ENCODE measurements at places on chromosomes 2 and 18.

GRCh38 chr2:145399131-145399530 is 879.2 kb upstream of the ZEB2 start:
- DNase-seq: no peak

GRCh38 chr18:29361843-29362242 is 1184.9 kb upstream of the CDH2 start:
- no peak for DNase-seq

- no peak for DNase-seq
These were observed 42.3 kb upstream of the PTPRM start for GRCh38 chr18:7524786-7525185.

DNA sequence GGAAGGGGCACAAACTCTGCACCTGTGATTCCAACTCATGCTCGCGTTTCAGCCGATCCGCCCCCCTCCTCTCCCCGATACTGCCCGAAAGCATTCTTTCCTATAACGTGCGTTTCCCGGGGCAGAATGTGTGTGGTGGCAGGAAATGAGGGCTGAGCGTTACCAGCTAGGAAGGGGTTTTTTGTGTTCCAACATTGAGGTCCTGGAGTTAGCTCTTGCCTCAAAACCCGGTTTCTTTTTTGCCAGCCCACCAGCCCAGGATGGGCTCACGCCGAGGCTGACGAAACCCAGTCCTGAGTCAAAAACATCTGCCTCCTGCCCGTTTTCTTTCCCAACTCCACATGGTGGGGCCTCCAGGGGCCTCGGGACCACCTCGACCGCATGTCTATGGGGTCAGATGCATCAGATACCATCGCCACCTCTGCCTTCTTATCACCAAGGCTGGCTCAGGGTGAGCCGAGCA is 113.7 kb upstream of the COPS8 start:
- no peak for DNase-seq

- DNase-seq: no peak
These were observed 1.8 kb downstream of the TMEM131 start for GRCh38 chr2:97993926-97994325.

GRCh38 chr2:11408959-11409571 is 56.9 kb downstream of the E2F6 start:
- DNase-seq: no peak

DNA sequence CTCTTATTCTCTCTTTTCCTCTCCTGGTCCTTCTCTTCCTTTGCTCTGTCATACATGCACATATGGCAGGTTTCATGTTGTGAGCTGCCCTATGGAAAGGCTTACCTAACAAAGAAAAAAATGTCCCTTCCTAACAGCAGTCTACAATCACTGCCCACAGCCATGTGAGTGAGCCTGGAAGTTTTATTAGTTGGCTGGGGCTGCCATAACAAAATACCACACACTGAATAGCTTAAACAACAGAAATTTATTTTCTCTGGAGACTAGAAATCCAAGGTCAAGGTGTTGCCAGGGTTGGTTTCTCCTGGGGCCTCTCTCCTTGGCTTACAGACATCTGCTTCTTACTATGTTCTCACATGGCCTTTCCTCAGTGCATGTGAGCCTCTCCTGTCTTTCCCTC is 142.1 kb downstream of the TRIB2 start:
- no peak for DNase-seq

DNA sequence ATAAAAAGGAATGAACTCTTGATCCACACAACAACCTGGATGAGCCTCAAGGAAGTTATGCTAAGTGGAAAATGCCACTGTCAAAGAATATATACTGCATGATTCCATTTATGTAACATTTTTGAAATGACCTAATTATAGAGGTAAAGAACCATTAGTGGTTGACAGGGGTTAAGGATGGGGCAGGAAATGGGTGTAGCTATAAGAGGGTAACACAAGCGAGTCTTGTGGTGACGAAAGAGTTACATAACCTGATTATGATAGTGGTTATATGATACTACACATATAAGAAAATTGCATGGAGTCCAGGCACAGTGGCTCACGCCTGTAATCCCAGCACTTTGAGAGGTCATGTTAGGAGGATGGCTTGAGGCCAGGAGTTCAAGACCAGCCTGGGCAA is 346.6 kb upstream of the PKDCC start:
- DNase-seq: no peak

GRCh38 chr18:23336101-23336500 is 117.0 kb upstream of the RIOK3 start:
- DNase-seq: no peak

DNA sequence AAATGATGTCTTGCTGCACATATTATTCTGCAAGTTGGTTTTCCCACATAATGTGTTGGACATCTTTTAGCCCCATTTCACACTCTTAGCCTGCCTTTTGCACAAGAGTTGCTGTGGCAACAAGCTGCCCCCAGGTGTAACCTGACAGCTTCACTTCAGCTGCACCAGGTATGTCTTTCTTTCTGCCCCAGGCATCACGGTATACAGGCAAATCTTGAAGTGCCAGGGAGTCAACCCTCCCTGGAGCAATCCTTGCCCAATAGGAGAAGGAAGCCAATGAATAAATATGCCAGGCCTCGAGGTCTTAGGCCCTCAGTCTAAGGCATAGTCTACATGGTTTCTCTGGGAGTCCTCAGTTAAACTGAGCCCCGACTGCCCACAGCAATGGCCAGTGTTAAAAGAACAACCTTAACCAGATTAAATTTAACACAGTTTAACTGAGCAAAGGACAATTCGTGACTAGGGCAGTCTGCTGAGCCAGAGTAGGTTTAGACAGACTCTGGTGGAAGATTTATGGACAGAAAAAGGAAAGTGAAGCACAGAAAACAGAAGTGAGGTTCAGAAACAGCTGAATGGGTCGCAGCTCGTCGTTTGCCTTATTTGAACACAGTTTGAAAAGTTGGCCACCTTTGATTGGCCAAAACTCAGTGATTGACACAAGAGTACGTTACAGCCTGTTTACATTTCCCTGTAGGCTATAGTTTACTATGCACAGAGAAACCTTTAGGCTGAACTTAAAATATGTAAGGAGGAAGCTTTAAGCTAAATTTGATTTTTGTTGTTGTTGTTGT is 32.0 kb upstream of the C1QL2 start:
- DNase-seq: no peak

DNA sequence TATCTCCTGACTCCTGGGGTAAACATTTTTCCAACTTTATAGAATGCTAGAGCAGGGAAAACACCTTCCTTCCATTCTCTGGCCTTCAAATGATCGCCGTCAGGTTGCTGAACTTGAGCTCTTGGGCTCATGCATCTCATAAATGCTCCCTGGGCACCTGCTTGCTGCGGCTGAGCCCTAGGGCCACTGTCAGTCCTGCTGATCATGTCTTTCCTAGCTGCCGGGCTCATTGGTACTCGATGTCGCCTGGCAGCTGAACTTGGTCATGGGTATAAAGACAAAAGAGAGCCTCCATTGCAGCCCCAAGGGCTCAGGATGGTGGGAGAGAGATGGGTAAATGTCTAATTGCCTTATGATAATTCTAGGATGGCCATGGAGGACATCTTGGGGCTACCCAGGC is 80.6 kb downstream of the HS1BP3 start:
- no peak for DNase-seq

- DNase-seq: no peak
These were observed 6.5 kb downstream of the GLS start for GRCh38 chr2:190887089-190887488.

DNA sequence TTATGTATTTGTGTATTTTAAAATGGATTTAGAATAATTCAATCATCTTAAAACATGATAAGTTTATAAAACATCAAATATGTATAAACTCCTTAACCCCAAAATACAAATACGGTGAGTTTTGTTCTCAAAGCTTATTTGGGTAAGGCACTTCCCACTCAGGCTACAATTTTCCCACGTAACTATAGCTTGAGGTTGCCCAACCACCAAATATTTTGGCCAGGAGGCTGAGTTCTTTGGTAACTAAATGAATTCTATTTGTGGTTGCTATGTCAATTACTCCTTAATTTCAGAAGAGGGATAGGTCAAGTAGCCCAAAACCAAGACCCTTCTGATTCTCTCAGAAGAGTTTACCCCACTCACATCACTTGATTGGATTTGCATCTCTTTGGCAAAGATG is 70.4 kb downstream of the MYL12B start:
- no peak for DNase-seq

- no peak for DNase-seq
These were observed 31.7 kb downstream of the GPC1 start for GRCh38 chr2:240467149-240467642.

DNA sequence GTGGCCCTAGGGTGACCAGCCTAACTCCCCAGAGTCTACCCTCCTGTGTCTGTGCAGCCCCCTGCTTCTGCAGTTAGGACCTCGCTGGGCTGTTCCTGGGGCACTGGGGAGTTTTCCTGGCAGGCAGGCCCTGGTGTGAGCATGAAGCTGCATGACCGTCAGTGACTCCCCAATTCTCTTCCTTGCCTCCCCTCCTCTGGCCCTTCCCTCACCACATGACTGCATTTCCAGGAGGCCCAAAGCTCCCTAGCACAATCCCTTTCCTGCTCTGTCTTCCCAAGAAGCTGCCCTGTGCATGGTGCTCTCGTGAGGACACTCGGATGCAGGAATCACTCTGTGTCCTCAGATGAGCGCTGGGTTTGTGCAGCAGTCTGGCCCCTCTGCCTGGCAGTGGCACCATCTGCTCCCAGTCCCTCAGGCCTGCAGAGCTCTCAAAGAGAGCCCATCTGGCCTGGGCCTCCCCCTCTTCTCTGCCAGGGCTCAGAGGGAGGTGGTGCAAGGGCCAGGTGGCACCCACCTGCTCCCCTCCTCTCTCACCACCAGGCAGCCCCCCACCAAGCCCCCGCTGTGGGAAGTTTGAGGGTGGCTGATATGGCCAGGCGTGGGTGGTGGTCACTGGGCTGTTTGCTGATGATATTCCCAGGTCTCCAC is 125.6 kb upstream of the HS6ST1 start:
- no peak for DNase-seq

- no peak for DNase-seq
These were observed 18.7 kb upstream of the LMAN1 start for GRCh38 chr18:59377613-59378337.

- DNase-seq: no peak
These were observed 557.2 kb downstream of the ERBB4 start for GRCh38 chr2:211981451-211981850.

DNA sequence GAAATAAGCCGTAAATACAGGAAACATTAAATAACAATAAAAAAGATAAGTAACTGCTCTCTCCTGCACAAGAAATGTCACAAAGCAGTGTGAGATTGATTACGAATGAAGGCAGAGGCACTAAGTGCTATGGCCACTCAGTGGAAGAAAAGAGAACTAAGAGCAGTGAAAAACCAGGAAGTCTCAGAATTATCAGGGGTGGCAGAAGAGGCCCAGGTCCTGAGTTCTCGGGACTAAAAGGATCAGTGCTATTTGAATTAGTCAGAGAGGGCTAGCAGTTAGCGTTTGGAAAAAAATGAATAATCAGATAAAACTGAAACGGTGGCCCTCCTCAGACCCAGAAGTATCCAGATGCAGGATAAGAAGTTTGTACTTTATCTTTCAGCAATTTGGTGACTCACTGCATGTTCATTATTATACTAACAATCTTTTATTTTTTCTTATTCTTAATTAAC is 367.1 kb downstream of the ZEB2 start:
- DNase-seq: no peak

DNA sequence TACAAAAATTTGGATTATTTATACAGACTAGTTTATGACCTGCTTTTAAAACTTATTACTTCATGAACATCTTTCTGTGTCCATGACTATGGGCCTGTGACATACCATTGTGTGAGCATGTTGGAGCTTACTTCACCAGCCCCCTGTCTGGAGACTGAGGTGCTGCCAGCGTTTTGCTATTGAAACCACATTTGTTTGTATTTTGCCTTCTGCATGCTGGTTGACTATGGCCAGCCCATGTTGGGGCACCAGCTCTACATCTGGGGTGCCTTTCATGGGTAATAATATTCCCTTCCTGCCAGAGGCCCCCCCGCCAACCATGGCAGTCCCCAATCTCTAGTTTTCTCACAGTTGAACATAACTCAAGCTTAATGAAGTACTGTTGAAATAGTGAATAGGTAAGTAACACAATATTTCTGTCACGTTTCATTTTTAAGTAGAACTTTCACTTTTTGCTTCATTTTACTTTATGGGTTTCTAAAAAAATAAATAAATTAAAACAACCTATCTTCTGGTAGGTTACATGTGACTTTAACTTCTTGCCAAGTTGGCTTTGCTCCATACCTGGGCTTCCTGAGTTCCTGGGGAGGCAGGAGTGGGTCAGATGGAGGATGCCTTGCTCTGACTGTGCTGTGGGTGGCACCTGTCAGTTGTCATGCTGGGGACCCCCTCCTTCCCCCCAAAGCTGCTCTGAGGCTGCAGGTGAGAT is 63.9 kb downstream of the DGKD start:
- no peak for DNase-seq

DNA sequence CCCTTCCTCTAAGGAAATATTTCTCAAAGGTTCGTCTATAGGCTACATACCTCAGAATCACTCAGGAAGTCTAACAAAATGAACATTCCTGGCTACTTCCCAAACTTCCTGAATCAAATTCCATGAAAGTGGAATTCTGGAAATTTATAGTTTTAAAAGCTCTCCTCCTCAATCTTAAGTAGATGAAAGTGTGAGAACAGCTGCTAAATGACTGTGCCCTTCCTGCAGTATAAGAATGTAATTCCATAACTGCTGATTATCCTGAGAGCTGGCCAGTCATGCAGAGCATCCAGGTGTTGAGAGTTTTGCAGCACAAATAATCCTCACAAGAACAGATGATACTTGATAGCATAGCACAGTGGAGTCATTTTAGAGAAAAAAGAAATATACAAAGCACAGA is 265.0 kb downstream of the KCNJ3 start:
- DNase-seq: no peak

- no peak for DNase-seq
These were observed 62.9 kb upstream of the MSH6 start for GRCh38 chr2:47720036-47720435.

GRCh38 chr2:219455581-219455980 is 20.9 kb downstream of the SPEG start:
- no peak for DNase-seq

DNA sequence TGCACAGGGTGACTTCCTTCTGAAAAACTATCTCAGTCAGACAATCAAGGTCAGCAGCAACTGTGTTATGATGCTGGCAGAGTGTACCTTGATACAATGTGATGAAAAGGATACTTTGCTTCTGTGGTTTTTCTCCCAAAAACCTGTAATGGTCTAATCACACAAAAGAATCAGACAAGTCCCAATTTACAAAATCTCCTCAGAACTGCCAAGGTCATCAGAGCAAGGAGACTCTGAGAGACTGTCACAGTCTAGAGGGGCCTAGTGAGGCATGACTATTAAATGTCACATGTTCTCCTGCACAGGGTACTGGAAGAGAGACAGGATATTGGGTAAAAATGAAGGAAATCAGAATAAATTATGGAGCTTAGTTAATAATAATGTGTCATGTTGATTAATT is 185.4 kb downstream of the ST6GAL2 start:
- DNase-seq: no peak

- no peak for DNase-seq
These were observed 111.5 kb downstream of the MAPK4 start for GRCh38 chr18:50671376-50671775.

GRCh38 chr2:160367887-160368286 is 125.7 kb downstream of the RBMS1 start:
- DNase-seq: no peak

- no peak for DNase-seq
These were observed 7.4 kb downstream of the LCT start for GRCh38 chr2:135829378-135830135.

GRCh38 chr2:120817136-120817955 is 81.7 kb downstream of the GLI2 start:
- DNase-seq: no peak

GRCh38 chr18:22094358-22094734 is 75.0 kb upstream of the GATA6 start:
- DNase-seq: no peak

- DNase-seq: no peak
These were observed 312.4 kb downstream of the KCNJ3 start for GRCh38 chr2:155010925-155011324.
